RPMI7951 (cell line): ENCODE measurements at places on chromosomes 1 and 21. TPM values are rescaled to one million over a fixed set of nuclear protein-coding genes. Genes with fewer than 3 reads are reported as not detected.

GRCh38 chr1:63799820-63800219, 26.0 kb downstream of the ROR1 start:
- no peak for DNase-seq

DNA sequence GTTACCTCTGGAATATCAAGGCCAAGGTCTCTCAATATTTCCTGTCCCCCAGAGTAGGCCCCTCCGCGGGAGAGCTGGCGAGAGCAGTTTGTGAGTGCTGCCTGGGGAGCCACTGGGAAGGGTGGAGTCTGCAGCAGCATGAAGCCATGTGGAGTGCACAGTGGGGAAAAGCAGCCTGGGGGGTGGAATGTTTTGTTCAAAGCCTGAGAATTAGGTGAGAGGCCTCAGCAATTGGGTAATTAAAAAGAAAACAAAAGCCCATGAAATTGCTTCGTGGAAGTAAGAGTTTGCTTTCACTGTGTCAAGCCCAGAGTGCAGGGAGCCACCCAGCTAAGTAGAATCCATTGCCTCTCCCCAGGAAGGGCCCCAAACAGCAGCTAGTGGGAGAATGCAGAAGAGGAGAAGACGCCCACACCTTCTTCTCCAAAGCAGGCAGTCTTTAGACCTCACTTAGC, 30.2 kb upstream of the DISC1 start:
- DNase-seq = peak; percentile 26

DNA sequence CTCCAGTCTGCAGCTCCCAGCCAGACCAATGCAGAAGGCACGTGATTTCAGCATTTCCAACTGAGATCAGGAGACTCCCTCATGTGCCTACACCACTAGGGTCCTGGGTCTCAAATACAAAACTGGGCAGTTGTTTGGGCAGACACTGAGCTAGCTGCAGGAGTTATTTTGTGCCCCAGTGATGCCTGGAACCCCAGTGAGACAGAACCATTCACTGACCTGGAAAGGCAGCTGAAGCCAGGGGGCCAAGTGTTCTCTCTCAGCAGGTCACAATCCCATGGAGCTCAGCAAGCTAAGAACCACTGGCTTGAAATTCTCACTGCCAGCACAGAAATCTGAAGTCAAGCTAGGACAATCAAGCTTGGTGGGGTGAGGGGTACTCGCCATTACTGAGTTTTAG, 111.7 kb upstream of the TNFSF4 start:
- DNase-seq = no peak

Gene DIRAS3
- not detected in 2 replicates for total RNA-seq

- no peak for DNase-seq
These were observed 47.8 kb upstream of the PBX1 start for GRCh38 chr1:164511001-164511705.

DNA sequence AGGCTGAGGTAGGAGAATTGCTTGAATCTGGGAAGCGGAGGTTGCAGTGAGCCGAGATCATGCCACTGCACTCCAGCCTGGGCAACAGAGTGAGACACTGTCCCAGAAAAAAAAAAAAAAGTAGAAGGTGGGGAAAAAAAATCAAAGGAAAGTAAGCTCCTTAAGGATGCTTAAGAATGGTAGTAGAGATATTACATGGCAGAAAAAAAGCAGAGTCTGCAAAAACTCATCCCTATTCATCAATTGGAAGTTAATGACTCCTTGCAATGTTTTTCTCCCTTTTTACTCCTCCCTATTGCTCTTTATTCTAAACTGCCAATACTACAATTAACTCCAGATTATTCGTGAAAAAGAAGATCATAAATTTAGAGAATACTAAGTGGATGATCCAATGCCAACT, 23.4 kb downstream of the ENAH start:
- DNase-seq = no peak

Gene ADAMTSL4
- 0.60 and 1.1 TPM in 2 replicates for total RNA-seq

Gene PIGR
- not detected in 2 replicates for total RNA-seq

DNA sequence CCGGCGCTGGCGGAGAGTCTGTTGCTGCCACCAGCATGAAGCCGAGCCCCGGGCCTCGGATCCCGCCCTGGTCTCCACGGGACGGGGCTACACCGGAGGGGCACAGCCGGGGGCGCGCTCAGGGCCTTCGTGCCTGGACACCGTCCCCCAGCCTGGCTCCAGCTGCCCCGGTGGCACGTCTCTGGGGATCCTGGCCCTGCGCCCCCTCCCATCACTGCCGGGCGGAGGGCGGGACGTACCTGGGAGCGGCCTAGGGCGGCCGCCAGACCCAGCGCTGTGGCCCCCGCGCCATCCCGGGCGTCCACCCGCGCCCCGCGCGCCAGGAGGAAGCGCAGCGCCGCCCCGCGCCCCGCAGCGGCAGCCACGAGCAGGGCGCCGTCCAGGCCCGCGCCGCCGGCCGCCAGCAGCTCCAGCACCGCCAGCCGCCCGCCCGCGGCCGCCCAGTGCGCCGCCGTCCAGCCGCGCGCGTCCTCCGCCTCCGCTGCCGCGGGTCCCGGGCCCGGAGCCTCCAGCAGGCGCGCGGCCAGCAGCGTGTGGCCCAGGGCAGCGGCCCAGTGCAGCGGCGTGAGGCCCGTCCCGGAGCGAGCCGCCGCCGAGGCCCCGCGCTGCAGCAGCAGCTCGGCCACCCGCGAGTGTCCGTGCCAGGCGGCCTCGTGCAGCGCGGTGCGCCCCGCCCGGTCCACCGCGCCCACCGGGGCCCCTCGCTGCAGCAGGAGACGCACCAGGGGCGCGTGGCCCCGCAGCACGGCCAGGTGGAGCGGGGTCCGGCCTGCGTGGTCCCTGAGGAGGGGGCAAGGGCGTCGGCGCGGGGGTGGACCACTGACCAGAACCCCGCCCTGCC, 1.0 kb downstream of the ANKRD65 start:
- DNase-seq = no peak

DNA sequence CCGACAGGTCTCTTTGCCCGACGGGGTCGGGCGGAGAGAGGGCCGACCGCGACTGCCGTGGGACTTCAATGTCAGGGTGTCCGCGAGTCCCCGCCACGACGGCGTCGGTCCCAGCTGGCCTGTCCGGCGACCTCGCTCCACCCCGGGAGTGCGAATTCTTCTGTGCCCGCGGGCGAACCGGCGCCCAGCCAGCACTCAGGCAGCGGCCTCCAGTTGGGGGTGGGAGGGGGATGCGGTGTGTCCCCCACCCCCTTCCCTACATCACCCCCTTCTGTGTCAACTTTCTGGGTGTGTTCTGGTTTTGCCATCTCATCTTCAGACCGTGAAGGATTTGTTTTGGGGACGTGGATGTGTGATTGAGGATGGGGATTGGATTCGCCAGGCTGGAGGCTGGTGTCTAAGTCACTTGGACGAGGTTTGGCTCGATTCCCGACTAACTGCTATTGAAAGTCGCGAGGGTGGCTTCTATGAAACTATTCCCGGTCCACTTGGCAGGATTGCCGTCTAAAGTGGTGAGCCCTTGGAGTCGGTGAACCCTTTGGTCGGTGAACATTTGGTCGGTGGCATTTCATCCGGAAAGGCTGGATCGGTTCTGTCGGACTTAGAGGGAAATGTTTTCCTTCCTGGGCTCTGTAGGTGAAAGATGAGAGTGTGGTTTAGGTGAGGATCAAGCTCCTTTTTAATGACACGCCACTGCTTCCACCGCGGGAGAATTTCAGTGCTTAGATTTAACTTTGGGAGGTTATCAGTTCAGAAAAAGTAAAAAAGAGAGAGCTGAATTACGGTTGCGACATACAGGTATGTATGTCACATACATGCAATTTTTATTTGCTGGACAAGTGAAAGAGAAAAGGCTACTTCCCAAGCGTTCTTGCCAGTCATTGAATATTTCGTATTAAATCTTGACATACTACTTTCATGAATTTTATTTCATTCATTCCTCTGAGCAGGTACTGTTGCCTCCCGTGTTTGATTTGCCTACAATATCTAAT, 771 bp downstream of the ABCD3 start:
- DNase-seq = peak; percentile 79

Gene PTCH2
- total RNA-seq = under 0.01 and 0.12 TPM in 2 replicates

- DNase-seq = no peak
These were observed 117.9 kb downstream of the SLC30A10 start for GRCh38 chr1:219810451-219810850.

Gene DNTTIP2
- total RNA-seq = 29.4 and 53.9 TPM in 2 replicates

DNA sequence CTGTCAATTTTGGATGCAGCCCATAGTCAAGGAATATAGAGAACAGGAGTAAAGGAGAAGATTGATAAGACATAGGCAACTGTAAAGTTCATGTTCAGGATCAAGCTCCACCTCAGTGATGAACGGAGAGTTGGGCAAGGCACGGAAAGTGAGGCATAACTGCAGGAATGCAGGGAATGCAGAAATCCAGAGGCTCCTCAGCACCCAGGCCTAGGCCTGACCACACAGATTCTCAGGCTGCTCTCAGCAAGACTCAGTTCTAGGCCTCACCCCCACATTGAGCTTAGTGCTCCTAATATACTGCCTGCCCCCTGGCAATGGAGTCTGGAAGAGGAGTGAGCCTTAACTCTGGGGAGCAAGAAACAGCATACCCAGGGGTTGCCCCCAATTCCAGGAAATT, 36.3 kb upstream of the S1PR1 start:
- DNase-seq = peak; percentile 69

Gene ORC1
- 18.4 and 20.7 TPM in 2 replicates for total RNA-seq

DNA sequence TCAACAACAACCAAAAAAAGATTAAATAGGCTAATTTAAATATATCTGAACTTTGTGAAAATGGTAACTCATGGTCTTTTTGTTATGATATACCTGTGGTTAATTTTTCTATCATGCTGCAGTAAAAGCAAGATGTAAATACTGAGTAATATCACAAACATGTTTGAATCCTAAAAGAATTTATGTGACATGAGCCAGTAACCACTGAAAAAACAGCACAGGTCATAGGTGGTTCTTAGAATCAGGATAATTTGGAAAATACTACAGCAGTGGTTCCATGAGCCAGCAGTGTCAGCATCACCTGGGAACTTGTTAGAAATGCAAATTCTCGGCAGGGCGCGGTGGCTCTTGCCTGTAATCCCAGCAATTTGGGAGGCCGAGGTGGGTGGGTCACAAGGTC, 4.1 kb downstream of the ATP5IF1 start:
- no peak for DNase-seq

GRCh38 chr1:103492003-103492625, 33.4 kb upstream of the RNPC3 start:
- no peak for DNase-seq

DNA sequence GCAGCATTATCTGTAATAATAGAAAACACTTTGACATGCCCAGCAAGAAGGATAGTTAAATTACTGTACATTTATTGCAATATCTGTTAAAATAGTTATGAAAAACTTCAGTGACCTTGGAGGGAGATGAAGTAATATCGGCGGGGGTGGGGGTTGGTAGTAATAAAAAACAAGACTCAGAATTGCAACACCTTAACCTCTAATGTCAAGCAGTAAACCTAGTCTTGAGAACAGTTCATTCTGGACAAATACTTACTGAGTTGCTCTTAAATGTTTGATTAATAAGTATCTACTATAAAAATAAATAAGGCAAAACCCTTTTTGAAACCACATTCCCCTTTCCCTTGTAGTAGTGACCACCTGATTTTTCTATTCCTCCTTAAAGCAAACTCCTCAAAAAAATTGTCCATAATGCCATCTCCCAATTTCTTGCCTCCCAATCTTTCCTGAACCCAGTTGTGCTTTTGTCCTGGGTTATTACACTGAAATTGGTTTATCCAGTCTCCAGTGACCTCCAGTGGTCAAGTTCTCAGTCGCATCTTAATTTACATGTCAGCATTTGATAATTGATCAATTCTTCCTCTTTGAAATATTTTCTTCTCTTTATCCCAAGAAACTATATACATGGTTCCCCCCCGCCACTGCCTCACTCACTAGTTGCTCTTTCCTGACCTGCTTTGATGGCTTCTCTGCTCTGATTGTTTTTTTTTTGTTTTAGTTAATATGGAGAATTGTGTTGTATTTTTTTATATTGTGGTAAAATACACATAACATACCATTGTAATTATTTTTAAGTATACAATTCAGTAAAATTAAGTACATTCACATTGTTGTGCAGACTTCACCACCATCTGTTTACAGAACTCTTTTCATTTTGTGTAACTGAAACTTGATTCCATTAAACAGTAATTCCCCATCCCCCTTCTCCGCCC, 36.8 kb downstream of the RAP1A start:
- peak; percentile 57 for DNase-seq

DNA sequence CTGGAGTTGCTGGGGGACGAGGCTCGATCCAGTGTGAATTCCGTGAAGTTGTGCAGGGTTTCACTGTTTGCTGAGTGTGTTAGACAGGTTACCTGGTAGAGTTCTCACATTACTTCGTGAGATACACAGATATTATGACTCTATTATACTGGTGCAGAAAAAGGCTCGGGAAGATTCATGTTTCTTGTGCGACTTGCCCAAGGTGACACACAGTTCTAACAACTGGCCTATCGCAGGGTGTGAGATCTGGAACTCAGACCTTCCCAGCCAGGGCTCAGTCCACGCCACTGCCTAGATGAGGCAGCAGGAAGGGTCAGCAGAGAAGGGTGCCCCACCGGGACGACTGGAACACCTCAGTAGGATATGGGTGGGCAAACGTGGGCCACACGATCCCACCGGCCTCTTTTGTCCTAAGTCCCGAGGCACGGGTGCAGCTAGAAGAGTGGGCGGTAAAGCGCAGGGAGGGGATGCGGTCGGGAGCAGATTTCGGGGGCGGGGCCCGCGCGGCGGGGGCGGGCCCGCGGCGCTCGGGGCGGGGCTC, 296 bp upstream of the RNPEP start:
- no peak for DNase-seq

Gene STXBP3
- 69.2 and 76.8 TPM in 2 replicates for total RNA-seq

DNA sequence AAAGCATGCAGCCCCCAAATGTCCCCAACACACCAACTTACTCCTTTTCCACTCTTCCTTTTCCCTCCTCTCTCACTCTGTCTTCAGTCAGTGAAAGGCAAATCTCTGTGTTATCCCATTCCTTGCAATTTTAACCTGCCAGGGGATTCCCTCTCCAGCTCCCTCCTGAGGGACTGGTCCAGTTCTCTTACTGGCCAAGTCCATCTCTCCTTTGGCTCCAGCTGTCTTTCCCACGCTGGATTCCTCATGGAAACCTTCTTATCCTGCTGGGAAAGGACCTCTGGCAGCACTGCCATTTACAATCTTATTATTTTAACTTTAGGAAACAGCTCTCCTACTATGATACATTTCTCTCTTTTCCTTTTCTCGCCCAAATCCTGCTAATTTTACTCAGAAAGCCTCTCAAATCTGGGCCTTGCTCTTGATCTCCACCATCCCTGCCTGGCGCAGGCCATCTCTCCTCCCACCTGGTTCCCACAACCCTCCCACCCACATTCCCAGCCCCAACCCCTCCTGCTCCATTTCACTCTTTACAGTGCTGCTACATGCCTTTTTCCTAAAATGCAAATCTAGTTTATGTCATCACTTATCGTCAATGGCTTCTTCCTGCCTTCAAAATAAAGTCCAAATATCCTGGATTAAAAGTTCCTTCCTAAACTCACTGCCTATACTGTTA, 72.7 kb upstream of the CNN3 start:
- DNase-seq = no peak

- no peak for DNase-seq
These were observed 105.2 kb downstream of the XCL2 start for GRCh38 chr1:168438626-168439025.

- no peak for DNase-seq
These were observed 276.0 kb upstream of the PLD5 start for GRCh38 chr1:242800521-242800920.

Gene SLC19A2
- total RNA-seq = 6.3 and 8.4 TPM in 2 replicates
